ENCODE measurements at places on chromosomes 6 and 20.
A peak's percentile ranks its signal among the peaks of the same experiment; 100 is the strongest.

DNA sequence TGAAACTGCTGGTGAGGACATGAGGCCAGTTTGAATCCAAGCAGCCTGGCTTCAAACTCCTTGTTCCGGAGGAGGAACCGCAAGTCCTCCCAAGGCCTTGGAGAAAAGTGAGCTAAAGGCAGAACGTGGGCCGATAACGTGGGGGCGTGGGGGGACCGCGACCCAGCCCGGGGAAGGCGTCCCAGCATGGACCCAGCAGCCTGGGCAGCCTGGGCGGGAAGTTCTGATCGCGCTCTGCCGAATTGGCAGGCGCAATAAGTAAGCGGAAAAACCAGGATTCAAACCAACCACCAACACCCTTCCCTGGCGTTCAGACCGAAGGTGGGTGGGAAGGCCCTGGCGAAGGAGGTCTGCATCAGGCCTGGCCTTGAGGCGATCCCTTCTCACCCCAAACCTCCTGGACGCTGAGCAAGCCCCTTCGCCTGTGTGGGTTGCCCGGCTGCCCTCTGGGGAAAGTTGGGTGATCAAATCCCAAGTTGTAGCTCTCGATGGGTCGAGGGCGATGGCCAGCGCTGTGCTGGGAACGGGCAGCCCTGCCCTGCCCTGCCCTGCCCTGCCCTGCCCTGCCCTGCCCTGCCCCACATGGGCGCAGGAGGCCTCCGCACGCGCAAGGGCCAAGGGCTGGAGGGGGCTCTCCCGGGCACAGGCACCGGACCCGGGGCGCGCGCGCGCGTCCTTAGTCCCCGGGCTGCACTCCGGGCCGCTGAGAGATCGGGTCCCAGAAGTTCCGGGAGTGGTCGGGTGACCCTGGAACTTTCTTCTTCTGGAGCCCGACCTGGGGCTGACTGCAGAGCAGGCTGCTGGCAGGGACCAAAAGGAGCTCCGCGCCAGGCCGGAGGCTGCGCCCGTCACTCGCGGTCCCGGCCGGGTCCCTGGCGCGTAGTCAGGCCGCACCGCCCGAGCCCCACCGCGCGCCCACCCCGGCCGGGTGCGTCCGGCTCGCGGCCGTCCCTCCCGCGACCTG, 637 bp upstream of the SLC22A3 start:
- DNase-seq = peak; percentile 35

- no peak for DNase-seq
Observed at GRCh38 chr6:161458201-161458951, 184.5 kb upstream of the AGPAT4 start.

DNA sequence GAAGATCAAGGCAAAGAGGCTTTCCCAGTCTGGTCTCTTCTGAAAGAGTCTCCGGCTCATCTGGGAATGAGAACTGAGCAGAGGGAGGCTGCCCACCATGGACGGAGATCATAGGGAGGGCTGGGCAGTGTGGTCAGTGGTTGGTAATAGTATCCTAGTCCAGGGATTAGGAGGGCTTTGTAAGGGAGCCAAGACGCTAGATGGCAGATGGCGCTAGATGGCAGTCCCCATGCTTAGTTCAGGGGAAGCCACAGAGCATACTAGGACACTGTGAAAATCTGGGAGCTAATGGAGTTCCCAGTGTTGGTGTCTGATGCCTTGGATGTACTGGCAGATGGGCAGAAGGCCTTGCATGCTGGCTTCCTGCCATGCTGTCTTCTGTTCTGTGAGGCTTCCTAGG, 21.7 kb upstream of the DAAM2 start:
- no peak for DNase-seq

- DNase-seq = no peak
Observed at GRCh38 chr20:58702859-58703648, 10.5 kb downstream of the NPEPL1 start.

- DNase-seq = no peak
Observed at GRCh38 chr20:40280616-40281015, 408.4 kb downstream of the MAFB start.

DNA sequence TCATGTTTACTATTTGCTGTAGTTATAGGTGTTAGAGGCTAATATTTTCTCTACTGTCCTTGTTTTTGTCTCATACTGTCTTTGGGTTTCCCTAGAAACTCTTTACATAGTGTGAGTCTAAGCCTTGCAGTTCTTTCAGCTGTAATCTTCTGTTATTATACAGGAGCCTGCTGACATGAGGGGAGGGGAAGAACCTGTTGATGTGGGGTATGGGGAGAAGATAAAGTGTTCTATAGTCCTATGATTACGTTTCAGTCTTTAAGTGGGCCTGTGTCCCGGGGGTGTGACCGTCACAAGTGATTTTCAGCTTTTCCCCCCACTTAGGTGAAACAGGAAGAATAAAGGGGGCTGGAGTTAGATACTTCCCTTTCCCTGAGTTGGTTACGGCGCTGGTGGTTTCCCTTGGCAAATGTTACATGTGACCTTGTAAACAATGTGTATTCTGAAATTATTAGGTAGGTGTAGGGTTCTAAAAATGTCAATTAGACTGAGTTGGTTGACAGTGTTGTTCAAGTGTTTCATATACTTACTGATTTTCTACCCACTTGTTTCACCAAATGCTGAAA, 41.3 kb downstream of the REV3L start:
- DNase-seq = no peak

DNA sequence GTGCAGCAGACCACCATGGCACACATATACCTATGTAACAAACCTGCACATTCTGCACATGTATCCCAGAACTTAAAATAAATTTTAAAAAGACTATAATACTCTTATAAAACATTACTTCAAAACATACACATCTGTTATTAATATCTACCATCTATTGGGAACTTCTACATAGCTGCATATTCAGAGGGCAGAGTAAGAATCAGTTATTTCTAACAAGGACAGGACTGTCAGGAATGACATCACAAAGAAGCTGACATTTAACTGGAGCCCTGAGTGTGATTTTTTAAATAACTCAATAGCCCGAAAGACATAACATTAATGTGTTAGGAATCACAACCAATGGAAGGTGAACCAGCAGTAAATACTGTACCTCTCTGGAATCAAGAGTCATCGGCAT, 276.7 kb upstream of the ECI2 start:
- no peak for DNase-seq

DNA sequence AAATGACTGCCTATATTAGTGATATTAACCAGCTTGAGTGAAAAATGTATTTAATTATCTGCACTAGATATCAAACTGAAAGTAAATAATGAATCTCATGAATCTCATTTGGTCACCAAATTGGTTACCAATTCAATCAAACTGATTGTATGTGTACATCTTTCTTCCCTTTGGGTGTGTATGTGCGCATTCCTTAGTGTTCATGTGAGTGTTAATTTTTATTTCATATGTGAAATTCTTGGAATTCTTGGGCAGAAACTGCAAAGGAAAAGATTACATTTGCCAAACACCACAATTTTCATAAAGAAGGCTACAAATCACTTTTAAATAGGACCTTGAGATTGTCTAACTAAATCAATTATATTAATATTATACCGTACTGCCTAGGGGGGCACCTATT, 648.4 kb upstream of the MARCKS start:
- no peak for DNase-seq

DNA sequence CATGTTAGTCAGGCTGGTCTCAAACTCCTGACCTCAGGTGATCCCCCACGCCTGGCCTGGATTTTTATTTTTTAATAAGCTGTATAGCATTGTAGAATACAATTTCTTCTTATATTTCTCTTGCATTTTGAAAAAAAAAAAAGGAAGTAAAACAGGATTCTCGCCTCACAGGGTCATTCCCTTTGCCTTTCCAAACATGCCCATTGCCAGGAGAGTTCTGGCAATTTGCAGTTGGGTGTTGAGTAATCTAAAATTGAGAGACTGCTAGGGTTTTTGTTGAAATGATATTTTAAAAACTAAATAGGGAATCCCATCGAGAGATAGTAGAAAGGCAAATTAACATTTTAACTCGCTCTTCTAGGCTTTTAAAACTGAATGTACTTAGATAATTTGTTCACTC, 196.1 kb downstream of the JARID2 start:
- no peak for DNase-seq

DNA sequence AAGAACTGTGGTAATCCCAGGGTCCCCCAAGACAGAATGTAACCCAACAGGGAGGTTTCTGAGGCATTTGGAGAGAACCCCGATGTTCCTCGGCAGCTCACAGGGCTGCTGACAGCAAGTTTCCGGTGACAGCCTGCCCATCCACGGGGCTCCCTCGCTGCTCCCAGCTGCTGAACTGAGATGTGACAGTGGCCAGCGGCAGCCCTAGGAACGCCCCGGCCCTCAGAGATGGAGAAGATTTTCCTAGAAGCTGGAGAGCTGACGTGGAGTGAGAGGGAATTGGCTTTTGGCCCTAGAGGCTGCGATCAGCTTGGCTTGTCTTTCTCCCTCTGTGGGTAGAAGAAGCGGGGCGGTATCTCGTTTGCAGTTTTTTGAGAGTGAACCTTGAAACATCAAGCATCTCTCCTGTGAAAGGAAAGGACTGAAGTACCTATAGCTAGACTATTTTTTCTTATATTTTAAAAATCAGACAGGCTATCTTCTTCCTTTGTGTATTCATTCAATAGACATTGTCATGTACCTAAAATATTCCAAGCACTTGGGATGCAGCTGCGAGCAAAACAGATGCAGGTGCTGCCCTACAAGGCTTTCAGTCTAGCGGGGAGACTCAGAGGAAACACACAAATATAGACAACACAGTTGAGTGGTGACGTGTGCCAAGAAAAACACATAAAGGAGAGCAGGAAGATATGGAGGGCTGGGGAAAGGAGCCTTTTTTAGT, 28.4 kb upstream of the NFATC2 start:
- DNase-seq = no peak

DNA sequence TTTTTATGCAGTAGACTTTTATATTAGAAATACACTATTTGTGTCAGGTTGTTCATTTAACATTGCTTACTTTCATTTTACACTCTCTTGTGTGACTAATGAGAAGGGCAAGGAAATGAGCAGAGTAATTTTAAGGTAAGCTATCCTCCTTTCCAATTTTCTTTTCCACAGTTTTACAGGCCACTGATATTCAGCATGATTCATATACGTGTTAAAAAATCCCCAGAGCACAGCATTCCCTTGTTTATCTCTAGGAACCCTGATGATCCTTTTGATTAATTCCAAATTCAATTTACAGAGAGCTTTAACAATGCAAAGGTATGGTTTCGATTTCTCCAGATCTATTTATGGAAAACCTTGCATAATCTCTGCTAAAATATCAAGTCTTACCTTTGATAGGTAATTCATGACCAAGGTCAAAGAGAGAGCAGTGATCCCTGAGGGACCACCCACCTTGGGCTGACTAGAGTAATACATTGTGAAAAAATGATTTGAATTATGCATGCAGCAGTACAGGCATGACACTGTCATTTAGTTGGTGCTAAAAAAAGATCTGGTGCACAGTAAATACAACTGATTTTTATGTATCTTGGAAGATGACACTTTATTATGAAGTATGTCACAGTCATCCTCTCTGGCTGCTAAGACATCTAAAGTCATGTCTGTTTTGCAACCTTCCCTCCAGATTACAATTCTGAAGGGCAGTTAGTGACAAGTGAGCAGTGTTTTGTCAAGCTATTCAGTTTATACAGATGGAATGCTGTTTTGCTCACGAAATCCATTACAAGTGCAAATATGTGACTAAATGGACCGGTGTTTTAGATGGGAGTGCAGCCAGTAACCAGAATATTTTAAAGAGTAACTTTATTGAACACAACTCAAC, 736.6 kb downstream of the EPHA7 start:
- DNase-seq = no peak

GRCh38 chr6:89487864-89488263, 54.9 kb downstream of the ANKRD6 start:
- no peak for DNase-seq

DNA sequence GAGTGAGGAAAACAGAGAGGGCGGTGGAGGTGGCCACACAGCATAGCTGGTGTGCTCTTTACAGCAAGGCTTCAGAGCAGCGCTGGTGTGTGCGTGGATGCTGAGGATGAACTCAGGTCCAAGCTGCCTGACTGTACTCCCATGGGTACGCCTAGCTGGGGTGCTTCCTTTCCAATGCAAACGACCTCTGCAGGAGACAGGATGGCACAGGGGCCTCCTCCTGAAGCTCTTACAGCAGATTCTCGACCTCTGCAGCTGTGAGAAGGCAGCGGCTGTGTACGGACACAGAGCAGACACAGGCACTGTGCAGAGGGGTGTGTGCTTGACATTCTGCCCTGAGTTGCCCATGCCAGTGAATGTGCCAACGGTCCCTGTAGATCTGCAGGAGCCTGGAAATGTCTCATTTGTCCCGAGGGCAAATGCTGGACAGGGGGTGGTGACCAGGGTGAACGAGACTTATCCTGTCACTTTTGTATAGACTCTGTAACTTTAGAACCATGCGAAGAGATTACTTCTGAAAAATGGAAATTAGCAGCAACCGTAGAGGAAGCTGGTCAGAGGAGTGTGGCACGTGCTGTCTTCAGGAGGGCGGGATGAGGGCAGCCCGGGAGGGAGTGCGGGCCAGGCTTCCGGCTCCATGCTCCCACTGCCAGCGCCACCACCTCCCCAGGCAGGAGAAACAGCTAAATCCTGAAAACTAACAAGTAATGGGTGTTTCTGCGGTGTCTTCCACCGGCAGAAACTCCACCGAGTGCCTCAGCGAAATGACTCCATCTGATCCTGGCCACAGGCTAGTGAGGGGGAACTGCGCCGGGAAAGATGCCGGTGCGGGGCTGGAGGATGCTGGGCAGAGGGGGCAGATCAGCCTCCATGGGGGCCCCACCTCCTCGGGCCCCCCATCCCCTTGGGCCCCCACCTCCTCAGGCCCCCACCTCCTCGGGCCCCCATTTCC, 120.9 kb upstream of the RPS6KA2 start:
- DNase-seq = no peak

GRCh38 chr6:21828704-21829103, 235.2 kb downstream of the SOX4 start:
- DNase-seq = no peak

GRCh38 chr6:167470101-167470835, 145.4 kb downstream of the TTLL2 start:
- no peak for DNase-seq

GRCh38 chr6:37371154-37372083, 17.6 kb downstream of the RNF8 start:
- DNase-seq = no peak

GRCh38 chr6:168709390-168709789, 268.4 kb downstream of the SMOC2 start:
- DNase-seq = no peak

- no peak for DNase-seq
Observed at GRCh38 chr6:109028439-109028838, 66.2 kb downstream of the SESN1 start.
